ENCODE measurements at places on chromosomes 2 and 18.

- DNase-seq, result no peak
Observed at GRCh38 chr18:48862132-48862531, 88.6 kb downstream of the SMAD7 start.

DNA sequence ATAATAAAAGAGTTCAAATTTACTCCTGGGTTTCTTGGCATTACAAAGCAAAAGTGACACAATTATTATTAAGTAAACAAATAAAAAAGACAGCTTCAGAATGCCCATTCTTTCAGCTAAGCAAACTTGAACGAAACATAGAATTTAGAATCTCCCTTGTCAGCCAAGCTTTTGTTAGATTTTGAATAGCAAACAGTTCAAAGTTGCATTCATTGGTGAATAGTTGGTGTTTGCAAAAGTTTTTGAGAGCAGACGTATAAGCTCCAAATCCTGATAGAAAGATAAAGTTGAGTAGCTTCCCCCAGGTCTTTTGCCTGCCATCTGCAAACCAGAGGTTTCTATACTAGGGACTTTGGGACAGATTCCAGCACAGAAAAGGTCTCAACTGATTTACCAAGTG is 434.3 kb upstream of the TNP1 start:
- no peak for DNase-seq

GRCh38 chr2:45585267-45585861 is 25.7 kb downstream of the SRBD1 start:
- no peak for DNase-seq

DNA sequence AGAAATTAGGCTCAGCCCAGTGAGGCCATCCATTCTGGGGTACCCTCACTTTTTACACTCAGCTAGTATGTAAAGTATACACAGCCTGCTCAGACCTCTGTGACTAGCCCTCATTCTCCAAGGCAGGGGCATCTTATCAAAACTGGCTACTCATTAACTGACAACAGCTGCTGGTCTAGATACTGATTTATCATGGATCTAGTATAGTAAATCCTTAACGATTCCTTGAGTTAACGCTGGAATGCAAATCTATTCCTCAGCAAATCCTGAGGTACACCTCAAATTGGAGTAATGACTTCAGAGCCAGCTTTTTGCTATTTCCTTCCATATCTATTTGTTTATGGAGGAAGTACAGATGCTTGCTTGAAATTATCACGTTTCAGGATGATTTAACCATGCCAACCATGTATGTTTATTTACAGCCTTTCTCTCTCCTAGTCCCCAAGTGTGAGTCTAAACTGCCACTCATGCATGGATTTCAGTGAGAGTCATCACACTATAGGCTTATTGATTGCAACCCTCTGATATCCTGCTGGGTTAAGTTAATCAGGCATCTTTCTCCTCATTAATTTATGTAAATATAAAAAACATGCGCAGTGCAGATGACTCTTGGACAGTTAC is 70.2 kb upstream of the DOK6 start:
- DNase-seq, result no peak

GRCh38 chr2:98508709-98509066 is 64.0 kb downstream of the INPP4A start:
- DNase-seq, result peak; percentile 56

GRCh38 chr2:190891372-190891771 is 10.8 kb downstream of the GLS start:
- DNase-seq, result no peak

DNA sequence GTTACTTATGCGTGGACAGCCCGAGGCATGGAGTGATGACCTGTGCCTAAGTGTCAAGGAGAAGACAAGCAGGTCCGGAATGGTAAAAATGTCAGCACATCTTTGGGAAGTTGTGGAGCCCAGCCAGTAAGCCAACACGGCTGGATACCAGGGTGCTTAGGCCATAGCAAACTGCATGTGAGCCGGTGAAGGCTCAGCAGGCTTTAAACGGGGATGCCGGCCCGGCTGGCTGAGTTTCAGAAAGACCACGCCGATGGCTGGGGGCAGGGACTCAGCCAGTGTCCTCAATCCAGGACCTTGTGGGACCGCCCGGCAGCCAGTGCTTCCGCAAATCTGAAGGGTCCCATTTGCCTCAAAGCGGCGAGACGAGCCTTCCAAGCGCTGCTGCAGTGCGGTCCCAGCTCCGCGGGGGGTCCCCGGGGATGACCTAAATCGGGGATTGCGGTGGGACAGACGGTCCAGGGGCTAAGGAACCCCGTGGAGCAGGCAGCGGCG is 946 bp upstream of the AGAP1 start:
- no peak for DNase-seq

DNA sequence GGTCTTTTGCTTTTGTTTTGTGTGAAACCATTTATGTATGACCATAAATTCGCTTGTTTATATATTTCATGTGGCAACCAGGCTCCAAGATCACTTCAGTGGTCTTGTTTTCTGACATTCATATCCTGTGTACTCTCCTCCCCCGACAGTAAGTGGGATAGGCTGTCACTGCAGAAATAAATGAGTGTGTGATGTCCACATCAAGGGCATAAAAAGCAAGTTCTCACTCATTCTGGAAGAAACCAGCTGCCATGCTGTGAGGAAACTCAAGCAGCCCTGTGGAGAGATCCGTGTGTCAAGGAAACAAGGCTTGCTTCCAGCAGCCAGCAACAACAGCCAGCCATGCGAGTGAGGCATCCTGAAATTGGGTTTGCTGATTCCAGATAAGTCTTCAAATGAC is 39.2 kb upstream of the GNAL start:
- no peak for DNase-seq

DNA sequence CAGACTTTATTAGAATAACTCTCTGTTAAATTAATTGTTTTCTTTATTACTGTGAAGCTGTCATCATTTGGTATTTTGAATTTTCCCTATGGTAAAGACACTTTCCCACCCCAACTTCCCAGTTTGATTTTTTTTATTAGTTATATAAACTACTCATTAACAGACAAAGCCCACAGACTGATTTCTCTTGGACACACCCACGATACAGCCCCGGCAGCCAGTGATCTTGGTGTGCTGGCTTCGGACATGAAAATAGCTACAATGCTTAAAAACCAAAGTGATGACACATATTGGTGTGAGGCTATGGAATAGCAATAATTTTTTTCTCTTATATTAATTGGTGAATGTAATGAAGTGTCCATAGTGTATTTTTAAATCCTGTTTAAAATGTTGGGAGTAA is 225.4 kb upstream of the SIX3 start:
- DNase-seq, result no peak

GRCh38 chr18:35519148-35519899 is 21.6 kb upstream of the INO80C start:
- no peak for DNase-seq

DNA sequence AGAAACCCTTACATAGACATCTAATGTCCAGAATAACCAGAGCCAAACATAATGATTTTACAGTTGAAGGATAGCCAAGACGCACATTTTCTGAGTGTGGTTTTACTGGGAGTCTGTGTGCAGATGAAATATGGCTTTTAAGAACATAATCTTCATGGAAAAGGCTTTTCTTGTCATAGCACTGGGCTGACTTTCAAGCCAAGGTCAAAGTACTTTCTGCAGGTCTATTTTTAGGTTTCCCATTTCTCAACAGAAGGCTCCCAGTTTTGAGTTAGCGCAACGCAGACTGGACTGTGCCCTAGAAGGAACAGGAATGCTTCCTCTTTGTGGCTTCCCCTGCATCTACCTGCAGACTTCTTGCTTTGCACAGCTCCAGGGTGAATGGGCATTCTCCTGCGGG is 92.3 kb upstream of the UPP2 start:
- no peak for DNase-seq

DNA sequence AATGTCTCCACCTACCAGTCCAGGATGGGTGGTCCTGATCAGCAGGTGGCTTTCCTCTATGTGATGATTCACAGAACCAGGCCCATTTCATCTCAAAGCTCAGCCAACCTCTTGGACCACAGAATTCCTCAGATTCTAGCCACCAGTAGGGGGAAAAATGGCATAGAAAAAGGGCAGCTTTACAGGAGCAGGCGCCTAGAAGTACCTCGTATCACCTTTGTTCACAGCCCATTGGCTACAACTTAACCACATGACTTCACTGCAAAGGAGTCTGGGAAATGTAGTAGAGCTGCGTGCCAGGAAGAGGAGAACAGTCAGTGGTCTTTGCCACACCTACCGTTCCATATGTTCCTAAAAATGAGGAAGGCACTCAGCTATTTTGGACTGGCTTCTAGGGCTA is 62.8 kb upstream of the DTNA start:
- no peak for DNase-seq

DNA sequence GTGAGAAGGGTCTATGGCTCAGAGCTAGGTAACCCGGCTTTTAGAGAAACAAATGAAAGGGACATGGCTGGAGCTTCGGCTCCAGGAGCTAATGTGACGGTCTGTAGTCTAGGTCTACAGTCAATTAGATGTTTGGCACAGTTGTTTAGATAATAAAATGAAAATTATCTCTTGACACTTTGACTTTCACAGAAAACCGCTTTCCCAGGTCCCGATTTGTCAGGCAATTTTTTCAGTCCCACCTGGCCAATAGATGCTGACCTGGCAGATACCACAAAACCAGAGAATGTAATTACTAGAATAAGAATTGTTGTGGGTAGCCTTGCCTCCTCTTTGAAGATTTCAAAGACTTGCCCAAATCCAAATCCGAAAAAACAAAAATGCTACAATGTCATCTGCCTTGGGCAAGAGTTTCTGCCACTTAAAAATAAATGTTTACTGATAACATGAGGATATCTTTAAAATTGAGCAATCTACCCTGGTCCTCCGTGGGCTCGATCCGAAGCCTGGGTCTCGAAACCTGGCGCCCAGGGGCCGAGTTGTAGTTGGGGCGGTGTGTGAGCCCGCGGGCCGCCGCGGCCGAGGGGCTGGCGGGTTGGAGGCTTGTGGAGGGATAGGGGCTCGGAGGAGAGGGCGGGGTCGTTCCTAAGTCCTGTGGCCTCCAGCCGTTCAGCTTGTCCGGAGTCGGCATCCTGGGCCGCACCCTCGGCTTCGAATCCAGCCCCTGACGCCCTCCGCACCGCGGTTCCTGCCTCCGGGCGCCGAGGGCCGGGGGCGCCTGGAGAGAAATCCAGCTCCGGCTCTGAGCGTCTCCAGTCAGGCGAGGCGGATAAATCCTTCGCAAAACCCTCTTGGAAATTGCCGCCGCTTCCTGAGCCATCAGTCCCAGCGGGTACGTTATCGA is 2.3 kb downstream of the EMX1 start:
- DNase-seq, result no peak

GRCh38 chr2:202769201-202769600 is 102.4 kb downstream of the ICA1L start:
- no peak for DNase-seq

Data from stimulated activated CD4-positive, alpha-beta T cell treated with anti-CD3 and anti-CD28 coated beads, Interleukin-12 subunit alpha, Interleukin-12 subunit beta, amount 100 ng/mL, for 24 hours (primary cell).